ENCODE measurements at places on chromosomes 1 and 21.
A peak's percentile ranks its signal among the peaks of the same experiment; 100 is the strongest.

DNA sequence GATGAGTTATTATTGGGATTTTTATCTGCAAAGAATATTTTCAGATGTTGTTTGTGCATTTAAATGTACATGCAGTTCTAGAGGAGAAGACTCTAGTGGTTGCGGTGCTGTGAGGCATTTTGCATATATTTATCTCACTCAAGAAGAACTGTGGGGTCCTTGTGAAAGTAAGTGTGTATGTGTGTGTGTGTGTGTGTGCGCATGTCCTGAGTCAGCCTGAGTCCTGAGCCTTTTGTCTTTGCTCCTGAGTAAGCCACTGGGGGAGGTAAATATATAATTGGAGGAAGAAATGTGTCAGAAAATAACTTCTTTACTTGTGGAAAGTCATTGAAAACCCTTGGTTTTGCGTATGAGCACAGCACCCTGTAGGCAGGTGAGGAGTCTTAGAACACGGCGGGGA lies 55.6 kb upstream of the CD34 start:
- no peak for DNase-seq

- DNase-seq, result no peak
These were observed 3.2 kb downstream of the SLC2A1 start for GRCh38 chr1:42955311-42956063.

GRCh38 chr1:151681923-151682322 lies 34.7 kb downstream of the CELF3 start:
- no peak for DNase-seq

DNA sequence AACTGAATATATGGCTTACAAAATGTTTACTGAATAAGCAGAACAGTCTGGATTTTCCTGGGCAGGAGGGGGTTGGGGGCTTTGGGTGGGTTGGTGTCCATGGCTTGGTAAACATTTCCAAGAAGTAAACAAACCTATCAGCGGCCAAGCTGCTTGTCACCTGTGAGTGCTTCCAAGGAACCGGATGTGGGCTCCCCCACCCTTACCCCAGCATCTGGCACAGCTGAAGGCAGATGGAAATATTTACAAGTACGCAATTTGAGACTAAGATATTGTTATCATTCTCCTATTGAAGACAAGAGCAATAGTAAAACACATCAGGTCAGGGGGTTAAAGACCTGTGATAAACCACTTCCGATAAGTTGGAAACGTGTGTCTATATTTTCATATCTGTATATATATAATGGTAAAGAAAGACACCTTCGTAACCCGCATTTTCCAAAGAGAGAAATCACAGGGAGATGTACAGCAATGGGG lies at the start of gene CLCA1:
Gene CLCA1 (plus strand): TSS at position 427 of the 477 bp plus-strand sequence. CDS start 45 bp downstream, at position 472.
- DNase-seq, result no peak

GRCh38 chr1:15264769-15265168 lies 17.7 kb downstream of the FHAD1 start:
- DNase-seq, result no peak

DNA sequence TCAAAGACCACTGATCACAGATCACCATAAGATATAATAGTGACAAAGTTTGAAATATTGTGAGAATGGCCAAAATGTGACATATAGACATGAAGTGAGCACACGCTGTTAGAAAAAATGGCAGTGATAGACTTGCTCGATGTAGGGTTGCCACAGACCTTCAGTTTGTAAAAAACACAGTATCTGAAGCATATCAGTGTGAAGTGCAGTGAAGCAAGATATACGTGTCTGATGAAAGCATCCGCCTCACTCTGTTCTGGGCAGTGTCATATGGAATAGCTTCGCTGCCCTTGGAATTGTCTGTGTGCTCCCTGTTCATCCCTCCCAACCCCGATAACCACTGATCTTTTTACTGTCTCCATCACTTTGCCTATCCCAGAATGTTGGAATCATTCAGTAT lies 50.7 kb downstream of the GALNT2 start:
- no peak for DNase-seq

DNA sequence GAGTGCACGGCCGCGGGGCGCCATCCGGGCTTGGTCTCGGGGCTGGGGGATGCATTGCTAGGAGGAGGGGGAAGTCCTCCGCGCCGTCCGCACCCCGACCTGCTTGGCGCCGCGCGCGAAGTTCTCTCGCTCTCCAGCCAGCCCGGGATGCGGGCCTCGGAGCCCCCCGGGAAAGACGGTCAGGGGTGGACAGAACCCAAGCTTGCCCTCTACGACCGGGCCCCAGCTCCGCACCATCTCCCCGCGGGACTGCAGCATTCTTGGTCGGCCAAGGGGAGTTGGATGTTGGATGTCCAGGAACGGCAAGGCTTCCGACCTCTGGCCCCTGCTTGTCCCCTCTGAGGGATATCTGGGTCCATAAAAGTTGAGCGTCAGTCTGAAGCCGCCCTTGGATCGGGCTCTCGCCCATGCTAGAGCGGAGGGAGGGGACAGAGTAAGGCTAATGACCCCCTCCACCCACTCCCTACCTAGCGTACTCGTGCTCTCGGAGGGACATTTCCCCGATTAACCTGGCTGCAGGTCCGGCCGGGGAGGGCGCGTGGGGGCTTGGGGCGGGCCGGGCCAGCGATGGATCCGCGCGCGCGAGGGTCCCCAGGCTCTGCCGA lies 522 bp downstream of the DISP3 start:
- DNase-seq, result no peak

GRCh38 chr1:36864182-36864822 lies 170.0 kb downstream of the GRIK3 start:
- DNase-seq, result no peak

DNA sequence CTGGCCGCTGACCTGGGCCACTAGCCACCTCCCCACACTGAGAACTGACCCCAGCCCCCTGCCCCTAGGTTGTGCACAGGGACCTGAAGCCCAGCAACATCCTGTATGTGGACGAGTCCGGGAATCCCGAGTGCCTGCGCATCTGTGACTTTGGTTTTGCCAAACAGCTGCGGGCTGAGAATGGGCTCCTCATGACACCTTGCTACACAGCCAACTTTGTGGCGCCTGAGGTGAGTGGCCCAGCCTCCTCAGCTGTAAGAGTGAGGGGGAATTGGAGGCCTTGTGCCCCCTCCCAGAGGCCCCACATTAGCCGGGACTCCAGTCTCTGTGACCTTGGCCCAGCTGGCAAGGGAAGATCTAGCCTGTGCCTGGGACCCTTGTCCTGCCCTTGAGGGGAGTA lies 41.8 kb downstream of the RPS6KA1 start:
- no peak for DNase-seq

DNA sequence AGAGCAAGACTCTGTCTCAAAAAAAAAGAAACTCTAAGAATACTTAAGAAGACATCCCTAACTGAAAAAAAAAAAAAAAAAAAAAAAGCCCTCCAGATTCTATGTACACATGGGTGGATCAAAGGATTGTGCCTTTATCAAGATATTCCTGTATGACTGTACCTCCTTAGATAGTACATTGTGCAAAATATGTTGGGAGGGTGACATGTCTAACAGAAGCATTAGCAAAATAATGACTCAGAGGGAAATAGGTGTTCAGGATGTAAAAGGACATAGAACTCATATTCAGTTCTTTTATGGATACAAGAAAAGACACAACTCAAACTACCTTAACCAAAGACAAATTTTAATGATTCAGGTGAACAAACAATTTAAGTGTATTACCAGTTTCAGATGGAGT lies 269.8 kb upstream of the KAZN start:
- no peak for DNase-seq

- no peak for DNase-seq
These were observed 2.0 kb downstream of the NPL start for GRCh38 chr1:182791281-182792179.

DNA sequence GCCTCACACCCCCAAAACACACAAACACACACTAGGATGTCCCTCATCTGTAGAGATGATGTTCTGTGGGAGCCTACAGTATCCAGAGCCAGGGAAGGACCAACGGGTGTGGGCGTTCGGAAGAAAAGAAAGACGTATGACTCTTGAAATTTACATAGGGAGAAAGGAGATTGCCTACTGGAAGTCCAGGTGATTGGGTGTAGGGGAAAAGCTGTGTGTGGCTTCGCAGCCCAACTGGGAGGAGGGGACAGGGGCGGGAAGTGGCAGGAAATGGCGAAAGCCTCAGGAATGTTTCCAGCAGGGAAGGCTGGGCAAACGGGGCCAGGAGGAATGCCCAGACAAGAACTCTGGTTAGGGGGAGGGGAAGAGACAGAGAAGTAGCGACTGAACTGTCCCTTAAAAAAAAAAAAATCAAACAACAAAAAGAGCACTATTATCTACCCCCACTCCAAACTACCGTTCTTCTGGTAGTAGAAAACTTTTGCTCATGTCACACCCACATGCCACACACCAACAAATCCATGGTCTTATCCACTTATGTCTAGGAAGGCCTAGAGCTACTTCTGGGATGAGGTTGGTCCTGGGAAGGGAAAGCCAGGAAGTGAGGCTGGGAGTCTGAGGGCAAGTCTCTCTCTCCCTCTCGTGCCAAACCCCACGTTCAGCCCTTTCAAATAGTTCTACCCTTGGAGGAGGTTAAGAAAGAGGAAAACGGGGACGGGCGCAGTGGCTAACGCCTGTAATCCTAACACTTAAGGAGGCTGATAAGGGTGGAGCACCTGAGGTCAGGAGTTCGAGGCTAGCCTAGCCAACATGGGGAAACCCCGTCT lies 1.8 kb upstream of the CKS1B start:
- peak; percentile 84 for DNase-seq

GRCh38 chr1:176323472-176323871 lies 116.4 kb upstream of the COP1 start:
- DNase-seq, result no peak

GRCh38 chr1:1051127-1051810 lies 22.8 kb downstream of the RNF223 start:
- DNase-seq, result no peak

DNA sequence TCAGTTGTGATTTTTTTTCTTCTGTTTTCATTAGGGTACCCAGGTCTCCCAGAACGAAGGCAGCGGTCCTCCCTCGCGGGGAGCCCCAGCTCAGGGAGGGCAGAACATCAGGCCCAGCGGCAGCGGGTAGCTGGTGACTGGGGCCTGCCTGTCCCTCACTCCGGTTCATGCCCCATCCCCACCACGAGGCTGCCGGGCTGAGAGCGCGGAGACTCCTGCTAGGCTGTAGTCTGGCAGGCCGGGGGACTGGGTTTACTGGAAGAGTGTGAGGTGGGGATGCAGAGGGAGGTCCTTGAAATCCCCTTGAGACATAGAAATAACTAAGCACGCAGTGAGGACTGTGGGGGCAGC lies 10.5 kb downstream of the BRINP2 start:
- DNase-seq, result no peak

GRCh38 chr1:218336328-218336727 lies 8.8 kb upstream of the TGFB2 start:
- DNase-seq, result no peak

- no peak for DNase-seq
These were observed 72.3 kb downstream of the SIPA1L2 start for GRCh38 chr1:232557502-232558191.

- DNase-seq, result no peak
These were observed 3.5 kb upstream of the CLDN19 start for GRCh38 chr1:42743317-42744147.

- no peak for DNase-seq
These were observed 60.6 kb downstream of the AGPAT3 start for GRCh38 chr21:43925609-43926008.
